Stimulated activated CD4-positive, alpha-beta T cell treated with anti-CD3 and anti-CD28 coated beads, Interleukin-15, amount 100 ng/mL, for 1 hour (primary cell): ENCODE measurements at places on chromosomes 6 and 20.

GRCh38 chr6:159852877-159853276 lies 37.9 kb upstream of the MAS1 start:
- no peak for DNase-seq

GRCh38 chr6:25050356-25050755 lies 114.6 kb upstream of the RIPOR2 start:
- DNase-seq: no peak

- DNase-seq: no peak
Measured at GRCh38 chr6:129607581-129608186, 102.3 kb downstream of the ARHGAP18 start.

DNA sequence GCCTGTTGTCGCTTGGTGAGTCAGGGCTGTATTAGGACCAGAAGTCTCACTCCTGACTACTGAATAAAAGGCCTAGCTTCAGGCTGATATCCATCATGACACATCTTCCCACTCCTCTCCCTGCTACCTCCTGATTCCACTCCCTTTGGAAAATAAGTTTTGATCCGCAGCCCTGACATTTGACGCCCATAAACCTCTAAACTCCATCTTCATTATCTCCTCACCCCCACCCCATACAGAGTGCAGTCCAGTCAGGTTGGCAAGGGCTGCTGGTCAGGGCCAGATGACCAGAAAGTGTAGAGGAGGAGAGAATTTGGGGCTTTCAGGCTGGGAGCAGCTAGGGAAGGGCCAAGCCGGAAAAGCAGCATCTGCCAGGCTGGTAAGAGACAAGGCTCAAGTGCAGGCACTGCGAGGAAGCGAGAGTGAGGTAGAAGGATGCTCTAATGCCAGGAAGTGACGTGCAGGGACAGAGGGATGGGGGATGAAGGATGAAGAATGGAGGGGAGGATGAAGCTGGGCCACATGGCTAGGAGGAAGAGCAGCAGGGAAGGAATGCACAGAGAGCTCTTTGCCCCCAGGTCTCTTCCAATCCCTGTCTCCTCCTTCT lies 1.2 kb downstream of the GGT7 start:
- no peak for DNase-seq

- DNase-seq: no peak
Measured at GRCh38 chr6:35925961-35926360, 5.1 kb upstream of the SRPK1 start.

DNA sequence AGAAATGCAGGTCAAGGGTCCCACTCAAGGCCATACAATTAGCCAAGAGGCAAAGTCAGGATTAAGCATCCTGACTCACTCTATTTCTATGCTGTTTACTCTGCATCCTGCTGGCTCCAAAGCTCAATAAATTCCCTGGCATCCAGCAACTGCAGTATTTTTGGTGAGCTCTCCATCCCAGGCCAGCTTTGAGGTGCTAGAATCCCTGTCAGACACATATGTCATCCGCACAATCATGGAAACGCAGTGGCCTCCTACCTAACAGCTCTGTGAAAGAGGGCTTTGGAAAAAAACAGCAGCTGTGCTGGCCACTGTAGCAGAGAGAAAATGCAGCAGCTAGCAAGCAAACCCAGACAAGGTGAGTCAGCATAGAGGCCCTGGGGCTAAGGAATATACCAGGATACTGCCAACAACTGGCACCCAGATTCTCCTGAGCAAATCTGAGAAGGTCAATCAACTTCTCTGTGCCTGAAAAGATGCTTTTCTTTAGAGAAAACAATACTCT lies 58.4 kb downstream of the ANKEF1 start:
- DNase-seq: no peak

DNA sequence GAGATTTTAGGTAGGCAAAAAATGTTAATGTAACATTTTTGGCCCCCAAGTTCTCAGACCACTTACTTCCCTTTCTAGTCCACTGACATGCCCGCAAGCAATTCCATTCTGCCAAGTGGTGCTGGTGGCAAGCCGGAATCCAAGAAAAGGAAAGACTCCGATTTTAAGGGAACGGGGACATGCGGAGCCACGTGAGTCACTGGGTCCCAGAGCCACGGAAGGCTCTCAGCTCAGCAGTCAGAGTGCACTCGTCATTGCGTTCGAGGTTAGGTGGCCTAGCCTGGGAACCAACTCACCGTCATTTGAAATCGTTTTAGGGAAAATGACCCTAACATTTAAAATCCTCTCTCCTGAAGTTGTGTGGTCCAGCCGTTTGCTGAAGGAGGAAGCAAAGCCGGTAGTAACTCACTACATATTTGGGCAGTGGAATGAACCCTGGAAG lies 711 bp upstream of the SIRT5 start:
- no peak for DNase-seq

- DNase-seq: no peak
Measured at GRCh38 chr6:24861934-24862333, 63.2 kb upstream of the ARMH2 start.
